ENCODE measurements at places on chromosomes 2 and 18. TPM values are rescaled to one million over a fixed set of nuclear protein-coding genes. Genes with fewer than 3 reads are reported as not detected.

GRCh38 chr2:6492573-6492972 lies 373.1 kb downstream of the CMPK2 start:
- H3K4me1 ChIP-seq = no peaks in the 10 kb centered on the region
- H3K27me3 ChIP-seq = no peaks in the 10 kb centered on the region
- DNase-seq = no peak
- H3K27ac ChIP-seq = no peak overlapping the region
- H3K36me3 ChIP-seq = no peaks in the 10 kb centered on the region
- H3K4me3 ChIP-seq = no peak overlapping the region

- no peaks in the 10 kb centered on the region for H3K27me3 ChIP-seq
- no peaks in the 10 kb centered on the region for H3K36me3 ChIP-seq
- H3K4me1 ChIP-seq = no peaks in the 10 kb centered on the region
- no peak overlapping the region for H3K27ac ChIP-seq
- no peak overlapping the region for H3K4me3 ChIP-seq
- no peak for DNase-seq
Measured at GRCh38 chr2:199439542-199439941, 18.2 kb downstream of the SATB2 start.

- H3K4me3 ChIP-seq = no peak overlapping the region
- H3K27me3 ChIP-seq = no peaks in the 10 kb centered on the region
- no peaks in the 10 kb centered on the region for H3K4me1 ChIP-seq
- H3K36me3 ChIP-seq = no peaks in the 10 kb centered on the region
- DNase-seq = no peak
- no peak overlapping the region for H3K27ac ChIP-seq
Measured at GRCh38 chr2:216475767-216476166, 22.9 kb upstream of the RPL37A start.

Gene KCNG2
- total RNA-seq = not detected

GRCh38 chr2:165624470-165624800 lies 154.9 kb downstream of the CSRNP3 start:
- H3K4me3 ChIP-seq = no peak overlapping the region
- H3K36me3 ChIP-seq = no peaks in the 10 kb centered on the region
- DNase-seq = no peak
- no peaks in the 10 kb centered on the region for H3K4me1 ChIP-seq
- no peaks in the 10 kb centered on the region for H3K27me3 ChIP-seq

Gene RAB31
- total RNA-seq = 25.6 TPM

- no peak for DNase-seq
- H3K27me3 ChIP-seq = no peaks in the 10 kb centered on the region
- no peak overlapping the region for H3K4me3 ChIP-seq
Measured at GRCh38 chr2:94996305-94997100, 29.0 kb upstream of the MAL start.

GRCh38 chr2:58720770-58721697 lies 479.9 kb upstream of the FANCL start:
- no peak for DNase-seq
- no peaks in the 10 kb centered on the region for H3K4me1 ChIP-seq
- H3K4me3 ChIP-seq = no peak overlapping the region
- no peak overlapping the region for H3K27ac ChIP-seq
- no peaks in the 10 kb centered on the region for H3K27me3 ChIP-seq

DNA sequence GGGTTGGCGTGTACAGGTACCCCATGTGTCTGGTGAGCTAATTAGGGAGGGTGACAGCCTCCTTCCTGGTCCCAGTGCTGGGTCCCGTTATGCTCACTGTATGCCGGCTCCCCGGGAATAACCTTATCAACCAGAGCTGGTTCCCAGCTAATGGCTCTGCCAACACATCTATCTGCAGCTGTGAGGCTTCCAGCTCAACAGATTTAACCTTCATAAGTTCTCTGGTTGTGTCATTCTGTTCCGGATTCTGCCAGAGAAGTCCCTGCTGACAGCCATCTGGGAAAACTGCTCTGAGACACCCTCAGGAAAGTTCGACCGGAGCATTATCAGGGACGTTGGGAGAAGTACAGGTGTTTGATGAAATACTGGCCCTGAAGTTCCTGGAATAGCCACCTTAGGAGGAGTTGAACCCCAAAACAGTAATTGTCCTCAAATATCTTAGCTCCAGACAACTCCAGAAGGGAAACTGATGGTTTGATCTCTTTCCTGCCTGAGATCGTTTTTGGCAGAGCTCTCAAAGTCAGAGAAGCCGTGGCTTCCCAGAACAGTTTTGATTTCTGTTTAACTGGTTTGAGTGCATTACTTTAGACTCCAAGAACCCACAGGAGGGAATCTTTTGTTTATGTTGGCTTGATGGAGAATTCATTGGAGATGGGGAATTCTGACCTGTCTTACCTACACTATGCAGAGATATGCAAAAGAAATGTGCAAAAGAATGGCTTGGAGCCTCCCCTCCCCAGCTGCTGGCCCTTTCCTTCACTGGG lies 39.4 kb upstream of the TXNDC2 start:
- no peak overlapping the region for H3K27ac ChIP-seq
- no peak for DNase-seq
- no peak overlapping the region for H3K4me3 ChIP-seq
- H3K4me1 ChIP-seq = no peaks in the 10 kb centered on the region
- no peaks in the 10 kb centered on the region for H3K36me3 ChIP-seq

- H3K27ac ChIP-seq = peak within 1 kb of the TSS; percentile 91
- H3K36me3 ChIP-seq = no peaks in the 10 kb centered on the region
- no peaks in the 10 kb centered on the region for H3K27me3 ChIP-seq
- H3K4me3 ChIP-seq = peak within 1 kb of the TSS; percentile 62
Measured at GRCh38 chr18:2846636-2847316, at the start of gene EMILIN2. EMILIN2 (plus strand) TSS chr18:2847006; CDS start chr18:2847189, 183 bp downstream.

Gene GPBAR1
- total RNA-seq = not detected

DNA sequence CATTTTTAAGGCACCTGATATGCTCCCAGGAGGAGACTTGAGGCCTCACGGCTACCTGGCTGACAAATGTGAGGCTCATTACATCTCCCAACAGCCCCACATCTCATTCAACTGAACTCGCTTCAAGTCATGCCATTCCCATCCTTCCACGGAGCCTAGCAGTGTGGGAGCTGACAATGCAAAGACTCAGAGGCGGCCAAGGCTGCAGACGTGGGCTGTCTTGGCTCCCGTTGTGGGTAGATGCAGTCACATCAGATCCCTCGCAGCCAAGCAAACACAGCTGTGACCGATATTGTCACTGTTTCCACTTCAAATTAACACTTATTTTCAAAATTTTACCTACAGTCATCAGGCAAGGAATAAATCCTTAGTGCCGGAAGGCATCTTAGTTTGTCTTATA lies 64.0 kb upstream of the TRIB2 start:
- H3K27me3 ChIP-seq = no peaks in the 10 kb centered on the region
- H3K36me3 ChIP-seq = no peaks in the 10 kb centered on the region
- H3K27ac ChIP-seq = no peak overlapping the region

DNA sequence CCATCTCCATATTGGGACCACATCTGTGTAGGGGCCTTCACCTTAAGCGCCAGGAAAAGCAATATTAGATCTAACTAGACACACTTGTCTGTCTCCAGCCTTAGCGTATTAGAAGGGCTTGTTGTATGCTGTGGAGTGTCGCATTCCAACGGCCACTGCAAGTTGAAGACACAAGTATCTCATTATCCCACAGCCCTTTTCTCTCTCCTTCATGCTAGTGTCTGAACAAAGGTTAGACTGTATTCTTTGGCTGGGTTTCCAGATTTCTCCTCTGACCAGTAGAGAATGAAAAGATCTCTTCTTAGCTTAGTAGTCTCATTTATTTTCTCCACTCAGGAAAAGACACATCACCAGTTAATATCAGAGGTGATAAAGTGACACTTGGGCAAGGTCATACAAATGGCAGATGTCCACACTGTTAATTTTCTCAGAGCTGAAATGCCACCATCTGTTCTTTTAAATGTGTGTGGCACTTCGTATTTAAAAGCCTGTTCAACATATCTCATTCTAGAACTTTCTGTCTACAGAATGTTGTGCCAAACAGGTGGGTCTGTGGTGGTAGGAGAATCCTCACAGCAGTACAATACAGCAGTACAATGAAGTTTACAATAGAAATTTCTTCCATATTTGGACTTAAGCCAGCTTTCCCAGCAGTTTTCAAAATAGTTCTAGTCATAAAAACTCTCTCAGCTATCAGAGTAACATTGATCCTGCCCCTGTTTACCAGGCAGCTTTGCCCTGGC lies 94.0 kb upstream of the ITGA6 start:
- no peaks in the 10 kb centered on the region for H3K36me3 ChIP-seq
- H3K27ac ChIP-seq = no peak overlapping the region
- H3K4me1 ChIP-seq = no peaks in the 10 kb centered on the region
- H3K4me3 ChIP-seq = no peak overlapping the region
- DNase-seq = no peak

DNA sequence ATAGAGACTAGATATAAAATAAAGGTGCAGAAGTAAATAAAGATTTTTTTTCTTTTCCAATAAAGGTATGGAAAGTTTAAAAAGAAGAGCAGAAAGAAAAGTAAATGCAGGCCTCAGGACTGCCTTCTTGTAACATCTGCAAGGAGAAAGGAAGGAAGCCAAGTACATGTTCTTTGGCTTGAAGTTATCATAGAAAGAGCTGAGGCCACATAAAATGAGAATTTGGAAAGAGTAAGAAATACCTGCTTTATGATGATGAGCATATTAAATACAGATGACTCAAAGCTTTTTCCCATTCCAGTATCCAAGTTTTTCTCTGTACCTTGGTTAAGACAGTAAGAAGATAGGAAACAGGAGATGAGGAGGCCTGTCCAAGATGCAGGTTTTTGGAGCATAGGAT lies 25.3 kb upstream of the UBE2E3 start:
- no peaks in the 10 kb centered on the region for H3K27me3 ChIP-seq
- H3K36me3 ChIP-seq = no peaks in the 10 kb centered on the region
- H3K27ac ChIP-seq = no peak overlapping the region
- H3K4me3 ChIP-seq = no peak overlapping the region

- peaks cover 8% of the 10 kb centered on the region for H3K4me1 ChIP-seq
- H3K4me3 ChIP-seq = no peak overlapping the region
- DNase-seq = no peak
- H3K27me3 ChIP-seq = no peaks in the 10 kb centered on the region
- H3K27ac ChIP-seq = peak overlapping the region; percentile 55
Measured at GRCh38 chr2:217366266-217366895, 506.5 kb upstream of the TNP1 start.

DNA sequence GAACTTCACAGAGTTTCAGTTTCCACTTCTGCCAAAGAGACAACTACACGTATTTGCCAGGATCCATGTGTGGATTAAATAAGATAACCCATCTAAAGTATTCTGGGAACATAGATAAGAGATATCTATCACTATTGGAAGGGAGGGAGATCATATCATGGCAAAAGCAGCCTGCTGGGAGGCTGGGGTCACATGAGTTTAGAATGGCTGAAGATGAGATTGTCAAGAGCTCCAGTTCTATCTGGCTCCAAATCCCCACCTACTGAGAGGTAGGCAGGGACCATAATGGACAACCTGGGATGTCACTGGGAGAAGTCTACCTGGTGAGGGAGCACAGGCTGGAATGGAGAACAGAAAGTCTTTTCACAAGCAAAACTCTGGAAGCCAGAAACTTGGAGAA lies 192.6 kb upstream of the ST6GAL2 start:
- no peaks in the 10 kb centered on the region for H3K36me3 ChIP-seq
- no peak overlapping the region for H3K27ac ChIP-seq
- H3K4me3 ChIP-seq = no peak overlapping the region
- H3K4me1 ChIP-seq = no peaks in the 10 kb centered on the region

Gene VSNL1
- 0.29 TPM for total RNA-seq

DNA sequence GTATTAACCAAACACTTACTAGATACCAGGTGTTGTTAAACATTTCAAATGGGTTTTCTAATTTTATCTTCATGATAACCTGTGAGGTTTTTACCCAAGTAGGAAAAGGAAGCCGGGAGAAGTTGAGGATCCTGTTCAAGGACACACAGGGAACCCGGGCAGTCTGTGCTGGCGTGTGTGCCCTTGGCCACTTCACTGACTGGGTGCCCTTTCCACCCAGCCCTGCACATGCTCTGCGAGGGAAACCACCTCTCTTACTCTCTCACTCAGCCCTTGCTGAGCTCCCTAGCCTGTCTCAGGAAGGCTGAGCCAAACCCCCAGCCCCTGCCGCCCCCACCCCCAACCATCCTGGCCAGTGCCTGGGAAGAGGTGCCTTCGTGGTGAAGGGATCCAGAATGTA lies 51.8 kb downstream of the TEX44 start:
- no peak overlapping the region for H3K4me3 ChIP-seq
- no peaks in the 10 kb centered on the region for H3K27me3 ChIP-seq
- peak overlapping the region; percentile 100 for H3K27ac ChIP-seq
- no peak for DNase-seq

Gene VIT
- total RNA-seq = 3.9 TPM

GRCh38 chr2:46490521-46491141 lies 11.3 kb downstream of the TMEM247 start:
- peak overlapping the region; percentile 83 for H3K27ac ChIP-seq
- no peaks in the 10 kb centered on the region for H3K36me3 ChIP-seq
- H3K27me3 ChIP-seq = no peaks in the 10 kb centered on the region
- H3K4me3 ChIP-seq = no peak overlapping the region

Gene NDC80
- total RNA-seq = 0.26 TPM

- H3K4me3 ChIP-seq = no peak overlapping the region
- no peaks in the 10 kb centered on the region for H3K4me1 ChIP-seq
Measured at GRCh38 chr2:157849591-157849990, 26.5 kb downstream of the ACVR1 start.

DNA sequence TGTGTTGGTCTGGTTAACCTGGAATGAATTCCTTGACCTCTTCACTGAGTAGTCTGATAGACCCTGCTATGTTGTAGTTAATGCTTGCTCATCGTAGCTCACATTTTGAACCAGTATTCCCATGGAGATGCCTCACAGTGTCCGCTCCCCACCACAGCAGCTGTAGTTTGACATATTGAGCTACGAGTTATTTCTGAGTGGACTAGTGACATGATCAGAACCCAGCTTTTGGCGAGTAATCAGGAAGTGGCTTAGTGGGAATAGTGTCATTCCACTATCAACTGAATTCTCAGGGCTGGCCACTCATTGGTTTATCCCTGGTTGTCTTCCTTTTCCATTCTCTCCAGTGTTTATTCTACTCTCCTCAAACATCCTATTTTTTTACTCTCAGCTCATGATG lies 102.7 kb downstream of the MYO1B start:
- DNase-seq = no peak
- H3K4me3 ChIP-seq = no peak overlapping the region
- peaks cover 3% of the 10 kb centered on the region for H3K4me1 ChIP-seq

Data from uterus (tissue), 4 donors.